ENCODE measurements at places on chromosomes 2 and 18.

DNA sequence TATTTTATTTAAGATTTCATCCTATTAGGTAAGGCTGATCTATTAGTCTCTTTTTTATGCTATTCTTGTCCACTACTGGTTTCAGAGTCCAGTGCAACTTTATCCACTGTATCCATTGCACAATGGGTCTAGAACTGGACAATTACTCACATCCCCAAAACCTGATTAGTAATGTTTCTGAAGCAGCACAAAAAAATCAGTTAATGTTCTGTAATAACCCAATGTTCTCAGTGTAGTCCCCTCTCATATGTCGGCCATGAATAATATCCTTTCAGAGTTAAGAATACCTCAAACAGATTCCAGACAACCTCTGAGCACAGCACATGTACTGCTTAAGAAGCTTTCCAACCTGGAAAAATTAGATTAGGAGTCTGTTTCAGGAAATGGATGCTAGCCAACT lies 29.7 kb downstream of the MGAT4A start:
- DNase-seq, result no peak

GRCh38 chr2:156896294-156896693 lies 361.2 kb upstream of the GALNT5 start:
- DNase-seq, result peak; percentile 3

DNA sequence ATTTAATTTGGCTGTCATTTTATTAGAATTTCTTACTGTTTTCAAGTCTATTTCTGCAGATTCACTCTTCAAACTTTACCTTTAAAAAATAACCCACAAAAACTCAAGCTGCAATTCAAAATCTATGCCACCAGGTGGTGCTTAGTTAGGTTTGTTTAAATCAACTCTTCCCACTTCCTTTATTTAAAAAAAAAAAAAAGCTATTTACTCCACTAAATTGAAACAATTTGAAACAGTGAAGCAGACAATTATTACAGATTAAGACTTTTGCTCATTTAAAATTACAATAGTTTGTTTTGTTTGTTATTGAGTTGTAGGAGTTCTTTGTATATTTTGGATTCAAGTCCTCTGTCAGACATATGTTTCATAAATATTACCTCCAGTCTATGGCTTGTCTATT lies 300.0 kb downstream of the PDE11A start:
- peak; percentile 18 for DNase-seq

DNA sequence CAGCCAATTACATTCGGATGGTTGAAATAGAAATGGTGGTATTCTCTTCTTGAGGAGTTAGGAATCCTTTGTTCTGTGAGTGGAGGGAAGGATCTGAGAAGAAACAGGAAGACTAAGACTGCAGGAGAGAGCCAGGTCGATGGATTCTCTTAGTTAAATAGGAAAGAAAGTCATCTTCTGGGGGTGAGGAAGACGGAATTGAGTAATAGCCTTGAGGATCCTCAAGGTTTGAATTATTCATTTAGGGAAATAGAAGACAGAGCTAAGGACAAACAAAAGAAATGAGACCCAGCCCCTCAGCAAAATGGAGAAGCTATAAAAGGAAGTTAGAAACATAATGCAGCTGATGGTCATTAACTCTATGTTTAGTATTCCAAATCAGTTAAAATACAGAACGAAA lies 1.8 kb downstream of the LAPTM4A start:
- no peak for DNase-seq

GRCh38 chr2:207952564-207953345 lies 72.6 kb downstream of the PLEKHM3 start:
- no peak for DNase-seq

DNA sequence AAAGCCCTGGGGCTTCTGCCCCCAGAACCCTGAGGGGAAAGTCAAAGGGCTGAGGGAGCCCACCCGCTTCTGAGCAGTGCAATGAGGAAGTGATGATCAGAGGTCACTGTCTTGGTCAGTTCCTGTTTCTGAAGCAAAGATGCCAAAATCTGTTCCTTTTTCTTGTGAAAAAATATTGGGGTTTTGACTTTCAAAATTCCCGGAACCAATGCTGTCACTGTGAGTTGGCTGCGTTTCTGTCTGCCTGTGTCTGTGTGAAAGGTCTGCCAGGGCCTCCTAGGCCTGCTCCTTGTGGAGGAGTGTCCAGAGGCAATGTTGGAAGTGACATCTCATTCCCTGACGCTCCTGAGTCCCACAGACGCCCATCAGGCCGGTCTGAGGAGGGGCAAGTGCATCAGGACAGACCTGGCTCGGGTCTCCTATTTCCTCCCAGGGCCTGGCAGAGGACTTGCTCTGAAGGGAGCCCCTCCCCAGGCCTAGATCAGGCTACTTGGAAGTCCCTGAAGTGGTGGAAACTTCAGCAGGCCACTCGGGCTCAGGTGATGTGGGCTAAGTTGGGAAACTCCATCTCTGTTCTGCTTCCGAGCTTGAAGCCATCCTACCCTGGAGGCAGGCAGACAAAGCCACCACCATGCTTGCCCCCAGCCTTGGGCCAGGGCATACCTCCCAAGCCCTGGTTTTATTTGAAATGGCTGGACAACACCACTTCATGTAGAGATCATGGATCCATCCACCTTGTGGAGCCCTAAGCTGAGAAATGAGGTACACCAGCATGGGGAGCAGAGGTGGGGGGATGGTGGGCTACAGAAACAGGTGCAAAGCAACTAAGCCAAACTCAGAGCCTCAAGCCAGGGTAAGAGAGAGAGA lies 51.0 kb downstream of the PKDCC start:
- no peak for DNase-seq
